NCI-H1436 treated with DMSO at 0.1 percent for 48 hours (cell line): ENCODE measurements at places on chromosomes 2 and 18.

GRCh38 chr2:19607400-19607799 lies 249.0 kb upstream of the OSR1 start:
- no peak for DNase-seq

GRCh38 chr18:12233378-12233777 lies 20.8 kb upstream of the CIDEA start:
- no peak for DNase-seq

- no peak for DNase-seq
These were observed 75.8 kb downstream of the LNPK start for GRCh38 chr2:175926272-175926671.

DNA sequence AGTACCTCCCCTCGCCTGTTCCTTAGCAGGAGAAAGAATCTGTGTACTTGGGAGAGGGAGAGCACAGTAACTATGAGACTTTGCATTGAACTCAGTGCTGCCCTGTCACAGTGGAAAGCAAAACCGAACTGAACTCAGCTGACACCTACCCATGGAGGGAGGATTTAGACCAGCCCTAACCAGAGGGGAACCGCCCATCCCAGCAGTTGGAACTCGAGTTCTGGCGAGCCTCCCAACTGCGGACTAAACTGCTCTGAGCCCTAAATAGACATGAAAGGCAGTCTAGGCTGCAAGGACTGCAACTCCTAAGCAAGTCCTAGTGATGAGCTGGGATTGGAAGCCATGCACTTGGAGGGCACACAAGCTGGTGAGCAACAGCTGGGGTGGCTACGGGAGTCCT lies 110.4 kb downstream of the GRB14 start:
- DNase-seq: no peak
